Lung microvascular endothelial cell (primary cell): ENCODE measurements at places on chromosomes 4 and X.

- no peak for DNase-seq
These were observed 7.0 kb downstream of the C4orf50 start for GRCh38 chr4:6011271-6011671.

GRCh38 chrX:25049357-25049756 lies 33.6 kb upstream of the ARX start:
- peak; percentile 31 for DNase-seq

DNA sequence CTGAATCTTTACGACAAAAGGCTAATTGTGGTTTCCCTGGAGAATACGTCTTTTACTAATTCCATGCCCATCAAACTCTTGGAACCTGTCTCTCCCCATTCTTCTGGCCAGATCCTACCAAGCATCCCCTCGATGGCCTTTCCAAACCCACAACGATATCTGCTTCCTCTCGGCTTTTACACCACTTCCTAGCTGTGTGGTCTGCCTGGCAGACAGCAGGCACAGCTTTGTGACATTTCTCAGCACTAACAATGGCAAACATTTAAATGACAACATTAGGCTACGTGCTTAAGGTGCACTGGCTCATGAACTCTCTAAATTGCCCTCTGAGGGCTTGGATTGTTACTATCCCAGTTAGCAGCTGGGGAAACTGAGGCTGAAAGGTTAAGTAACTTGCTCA lies 141.0 kb downstream of the NSUN7 start:
- DNase-seq = no peak

- no peak for DNase-seq
These were observed 4.1 kb downstream of the ARMCX2 start for GRCh38 chrX:101655534-101655933.

- DNase-seq = no peak
These were observed 45.2 kb downstream of the SLC4A4 start for GRCh38 chr4:71383984-71384383.

GRCh38 chr4:236028-236427 lies 69.2 kb downstream of the ZNF732 start:
- no peak for DNase-seq
